ENCODE measurements at places on chromosomes 13 and 19.

- no peak for DNase-seq
These were observed 816 bp downstream of the CCNP start for GRCh38 chr19:40225440-40226305.

- DNase-seq = no peak
These were observed 1.6 kb downstream of the ZNF414 start for GRCh38 chr19:8512115-8512967.

- no peak for DNase-seq
These were observed 9.2 kb upstream of the NCCRP1 start for GRCh38 chr19:39187552-39187943.

DNA sequence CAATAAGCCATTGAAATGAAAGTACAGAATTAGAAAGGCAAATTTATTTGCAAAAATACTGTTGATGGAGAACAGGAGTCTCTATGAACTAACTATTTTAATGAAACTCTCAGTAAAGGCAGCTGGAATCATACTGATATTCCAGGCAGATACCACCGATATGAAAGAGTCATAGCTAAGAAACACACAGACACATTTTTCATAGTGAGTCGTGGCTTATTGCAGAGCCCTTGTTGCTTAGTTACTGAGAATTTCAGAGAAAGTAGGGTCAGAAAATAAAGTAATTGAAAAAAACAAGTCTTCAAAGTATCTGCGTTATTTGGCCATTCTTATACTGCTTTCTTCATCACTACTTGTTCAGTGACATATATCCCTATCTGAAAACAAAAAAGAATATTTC lies 1890.9 kb downstream of the PCDH9 start:
- no peak for DNase-seq

GRCh38 chr13:109331898-109332297 lies 454.5 kb downstream of the IRS2 start:
- DNase-seq = no peak

DNA sequence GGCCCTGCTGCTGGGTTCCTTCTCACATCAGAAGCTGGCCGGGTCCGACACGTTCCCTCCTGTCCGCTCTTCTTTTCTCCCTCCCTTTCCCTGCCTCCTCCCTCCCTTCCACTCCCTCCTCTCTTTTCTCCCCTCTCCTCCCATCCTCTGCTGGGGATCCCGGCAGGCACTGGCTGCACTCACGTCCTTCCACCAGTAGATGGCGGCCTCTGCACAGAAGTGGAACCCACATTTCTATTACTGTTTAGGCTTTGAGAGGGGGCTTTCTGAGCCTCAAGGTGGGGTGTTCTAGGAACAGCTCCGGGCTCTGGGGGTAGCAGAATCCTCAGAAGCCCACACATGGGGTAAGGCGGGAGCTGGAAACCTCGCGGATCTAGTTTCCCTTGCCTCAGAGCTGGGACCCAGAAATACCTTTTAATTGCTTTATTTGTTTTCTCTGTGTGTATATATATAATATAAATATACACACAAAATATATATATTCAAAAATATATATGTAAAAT lies 294.2 kb downstream of the ZNF536 start:
- peak; percentile 18 for DNase-seq

DNA sequence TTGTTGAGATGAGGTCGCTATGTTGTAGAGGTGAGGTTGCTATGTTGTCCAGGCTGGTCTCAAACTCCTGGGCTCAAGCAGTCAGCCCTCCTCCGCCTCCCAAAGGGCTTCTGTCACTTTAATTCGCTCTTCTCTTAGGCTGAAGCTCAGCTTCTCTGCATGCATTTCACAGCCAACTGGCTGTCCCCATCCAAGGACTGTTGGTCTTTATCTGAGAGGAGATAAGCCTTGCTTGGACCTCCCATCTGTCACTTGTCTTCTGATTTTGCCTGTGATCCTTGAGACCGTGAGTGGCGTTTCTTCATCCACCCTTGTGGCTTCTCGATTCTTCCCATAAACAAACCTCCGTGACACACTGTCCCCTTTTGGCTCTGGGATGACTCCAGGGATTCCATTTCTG lies 24.4 kb downstream of the CERS1 start:
- no peak for DNase-seq

GRCh38 chr13:45974500-45974899 lies 78.0 kb downstream of the ZC3H13 start:
- DNase-seq = no peak

DNA sequence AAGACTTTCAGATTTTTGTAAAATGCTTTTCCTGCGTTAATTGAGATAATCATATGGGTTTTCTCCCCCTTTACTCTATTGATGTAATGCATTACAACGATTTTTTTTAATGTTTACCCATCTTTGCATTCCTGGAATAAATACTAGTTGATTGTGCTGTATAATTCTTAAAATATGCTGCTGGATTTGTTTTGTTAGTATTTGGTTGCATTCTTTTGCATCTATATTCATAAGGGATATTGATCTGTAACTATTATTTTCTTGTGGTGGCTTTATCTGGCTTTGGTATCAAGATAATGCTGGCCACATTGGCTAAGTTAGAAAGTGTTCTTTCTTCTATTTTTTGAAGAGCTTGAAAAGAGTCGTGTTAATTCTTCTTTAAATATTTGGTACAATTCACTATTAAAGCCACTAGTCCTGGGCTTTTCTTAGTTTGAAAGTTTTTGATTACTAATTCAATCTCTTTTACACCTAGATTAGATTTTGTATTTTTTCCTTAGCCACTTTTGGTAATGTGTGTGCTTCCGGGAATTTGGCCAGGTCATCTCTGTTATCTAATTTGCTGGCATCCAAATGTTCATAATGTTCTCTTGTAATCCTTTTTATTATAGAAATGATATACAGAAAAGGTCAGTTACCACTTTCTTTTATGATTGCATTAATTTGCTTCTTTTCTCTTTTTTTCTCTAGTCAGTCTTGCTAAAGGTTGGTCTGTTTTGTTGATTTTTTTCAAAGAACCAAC lies 29.8 kb downstream of the KL start:
- DNase-seq = no peak

GRCh38 chr13:81388400-81388799 lies 1047.5 kb upstream of the SPRY2 start:
- DNase-seq = no peak

Data from stimulated activated CD4-positive, alpha-beta T cell treated with anti-CD3 and anti-CD28 coated beads, TNF-alpha, amount 100 ng/mL, for 1 hour (primary cell).